ENCODE measurements at places on chromosomes 7 and 10.

GRCh38 chr10:90665905-90666662 lies 191.8 kb downstream of the HTR7 start:
- no peak for DNase-seq

GRCh38 chr10:97095701-97096260 lies 90.0 kb downstream of the SLIT1 start:
- DNase-seq, result no peak

- DNase-seq, result no peak
Observed at GRCh38 chr7:13155188-13155587, 467.8 kb downstream of the ARL4A start.

GRCh38 chr10:12107781-12108180 lies 21.7 kb upstream of the SEC61A2 start:
- no peak for DNase-seq

GRCh38 chr10:70435241-70436085 lies 6.0 kb downstream of the NODAL start:
- DNase-seq, result no peak

DNA sequence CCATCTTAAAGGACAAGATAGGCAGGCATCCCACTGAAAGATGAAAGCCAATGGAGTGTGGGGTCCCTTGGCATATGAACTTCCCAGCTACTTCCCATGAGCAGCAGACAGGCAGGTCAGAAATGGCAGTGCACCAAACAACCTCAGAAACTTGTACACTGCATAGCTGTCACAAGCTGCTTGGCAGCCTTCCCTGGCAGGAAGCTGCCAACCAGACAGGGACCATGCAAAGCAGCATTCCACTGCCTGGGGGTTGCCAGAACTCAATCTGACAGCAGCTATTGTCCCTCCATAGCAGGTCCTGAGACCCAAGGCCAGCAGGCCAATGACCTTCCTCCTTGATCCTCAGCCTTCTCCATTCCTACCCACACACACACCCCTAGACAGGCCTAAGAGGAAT lies 139.5 kb downstream of the PLCE1 start:
- no peak for DNase-seq

DNA sequence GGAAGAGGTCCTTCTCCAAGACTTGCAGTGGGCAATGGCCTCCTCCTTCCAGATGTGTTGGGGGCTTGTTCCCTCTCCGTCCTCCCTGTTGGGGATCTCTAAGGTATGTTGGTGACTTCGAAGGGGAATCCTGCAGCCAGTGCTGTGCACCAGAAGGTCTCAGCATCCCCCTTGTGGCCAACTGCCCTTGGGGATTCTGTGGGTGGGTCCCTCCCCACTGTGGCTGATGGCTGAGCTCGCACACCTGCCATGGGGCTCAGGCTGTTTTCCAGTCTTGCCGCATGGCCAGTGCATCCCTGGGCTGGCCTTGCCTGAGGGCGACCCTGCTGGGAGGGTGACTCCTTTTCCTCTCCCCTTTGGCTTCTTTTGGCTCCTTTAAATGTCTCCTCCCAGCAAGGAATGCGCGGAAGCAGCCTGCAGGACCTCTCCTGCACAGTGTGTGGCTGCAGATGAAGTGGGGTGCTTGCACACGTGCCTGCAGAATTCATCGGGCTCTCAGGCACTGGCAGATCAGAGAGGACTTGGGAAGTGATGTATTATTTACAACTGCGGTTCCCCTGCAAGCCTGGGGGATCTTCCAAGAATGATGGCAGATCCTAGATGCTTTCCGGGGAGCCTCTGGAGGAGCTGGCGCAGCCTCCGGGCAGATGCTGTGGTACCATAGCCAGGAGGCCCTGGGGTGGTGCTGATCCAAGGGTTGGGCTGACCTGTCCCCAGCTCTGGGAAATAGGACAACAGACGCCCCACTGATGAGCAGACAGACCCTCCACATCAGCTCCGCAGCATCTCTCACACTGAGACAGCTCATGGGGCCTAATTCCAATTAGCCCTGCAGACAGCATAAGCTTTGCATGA lies 410.0 kb downstream of the TCERG1L start:
- DNase-seq, result no peak

GRCh38 chr10:95841661-95842498 lies 65.9 kb upstream of the CC2D2B start:
- no peak for DNase-seq

DNA sequence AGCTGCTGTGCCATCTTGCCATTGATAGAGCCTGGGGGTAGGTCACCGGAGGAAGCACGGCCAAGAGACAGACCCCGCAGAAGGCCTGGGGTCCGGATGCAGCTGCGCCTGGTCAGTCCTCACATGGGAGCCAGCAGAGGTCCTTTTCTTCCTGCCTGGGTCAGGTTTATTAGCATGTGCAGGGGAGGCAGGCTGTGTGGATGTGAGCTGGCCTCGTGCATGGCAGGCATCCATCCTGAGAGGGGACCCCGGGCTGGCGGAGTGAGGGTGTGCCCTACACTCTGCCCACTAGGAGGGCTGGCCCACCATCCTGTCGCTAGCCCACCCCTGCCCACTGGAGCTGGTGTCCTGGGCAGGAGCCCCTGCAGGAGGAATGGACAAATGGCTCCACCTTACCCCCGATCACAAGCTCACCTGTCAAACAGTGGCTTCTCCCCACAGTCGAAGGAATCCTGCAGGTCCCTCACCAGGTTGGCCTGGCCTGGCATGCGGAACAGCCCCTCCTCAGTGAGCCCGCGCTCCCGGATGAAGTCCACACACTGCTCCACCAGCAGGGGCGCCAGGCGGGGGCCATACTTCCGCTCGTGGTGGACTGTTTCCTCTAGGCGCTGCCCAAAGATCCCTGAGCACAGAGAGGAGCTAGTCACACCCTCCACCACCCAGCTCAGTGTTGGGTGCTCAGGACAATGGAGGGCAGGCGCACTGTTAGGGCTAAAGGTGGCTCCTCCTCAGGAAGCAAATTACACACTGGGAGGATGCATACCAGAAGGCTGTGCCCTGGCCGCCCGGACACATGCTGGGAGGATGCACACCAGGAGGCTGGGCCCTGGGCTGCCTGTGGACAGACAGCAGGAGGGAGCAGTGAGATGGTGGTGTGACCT lies 145.4 kb downstream of the ARHGAP22 start:
- no peak for DNase-seq

- DNase-seq, result no peak
Observed at GRCh38 chr10:35412900-35413491, 76.7 kb downstream of the CCNY start.

GRCh38 chr7:124514471-124514870 lies 251.1 kb downstream of the GPR37 start:
- DNase-seq, result no peak

DNA sequence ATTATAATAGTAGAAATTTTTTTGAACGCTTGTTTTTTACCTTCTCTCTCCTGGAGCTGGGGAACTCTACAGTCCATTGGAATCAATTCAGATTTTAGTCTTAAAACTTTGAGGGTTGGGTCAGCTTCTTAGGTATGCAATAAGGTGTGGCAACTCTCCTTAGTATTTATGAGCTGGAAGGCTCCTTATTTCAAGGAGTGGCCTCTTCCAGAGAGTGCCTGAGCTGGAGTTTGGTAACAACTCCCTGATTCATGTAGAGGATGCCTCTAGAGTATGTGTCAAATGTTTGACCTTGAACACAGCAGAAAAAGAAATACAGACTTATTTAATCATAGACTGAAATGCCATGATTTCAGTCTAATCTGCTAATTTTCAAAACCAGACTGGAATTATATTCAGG lies 11.1 kb downstream of the CDK14 start:
- no peak for DNase-seq

DNA sequence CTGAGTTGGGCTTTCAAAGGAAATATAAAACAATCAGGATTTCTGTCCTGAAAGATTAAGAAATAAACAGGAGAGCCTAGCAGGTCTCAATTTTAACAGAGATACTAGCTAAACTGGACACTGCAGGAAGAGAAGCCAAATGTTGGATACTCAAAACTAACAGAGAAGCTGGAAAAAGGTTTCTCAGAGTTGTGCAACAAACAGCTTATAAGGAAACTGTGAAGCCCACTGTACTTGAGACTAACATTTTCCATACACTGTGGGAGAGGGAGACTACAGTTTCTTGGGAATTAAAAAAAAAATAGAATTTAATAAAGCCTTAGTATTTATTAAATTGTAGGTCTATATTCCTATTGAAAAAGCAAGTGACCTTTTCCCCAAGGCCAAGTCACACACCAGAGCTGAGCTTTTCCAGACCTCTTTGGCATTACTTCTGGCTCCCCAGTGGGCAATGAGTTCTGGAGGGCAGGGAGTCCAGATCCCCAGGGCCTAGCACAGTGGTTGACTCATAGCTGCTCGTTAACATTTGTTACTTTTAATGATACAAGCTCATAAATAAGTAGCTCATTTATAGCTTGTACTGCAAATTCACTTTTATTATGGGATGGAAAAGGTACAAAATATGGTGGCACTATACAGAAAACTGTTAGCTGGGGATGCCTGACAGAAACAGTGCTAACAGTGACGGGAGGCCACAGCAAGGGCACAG lies 68.3 kb downstream of the MINDY3 start:
- no peak for DNase-seq

- DNase-seq, result no peak
Observed at GRCh38 chr7:106369352-106369751, 84.6 kb upstream of the NAMPT start.

GRCh38 chr7:139973101-139974050 lies 89.4 kb downstream of the PARP12 start:
- DNase-seq, result no peak

DNA sequence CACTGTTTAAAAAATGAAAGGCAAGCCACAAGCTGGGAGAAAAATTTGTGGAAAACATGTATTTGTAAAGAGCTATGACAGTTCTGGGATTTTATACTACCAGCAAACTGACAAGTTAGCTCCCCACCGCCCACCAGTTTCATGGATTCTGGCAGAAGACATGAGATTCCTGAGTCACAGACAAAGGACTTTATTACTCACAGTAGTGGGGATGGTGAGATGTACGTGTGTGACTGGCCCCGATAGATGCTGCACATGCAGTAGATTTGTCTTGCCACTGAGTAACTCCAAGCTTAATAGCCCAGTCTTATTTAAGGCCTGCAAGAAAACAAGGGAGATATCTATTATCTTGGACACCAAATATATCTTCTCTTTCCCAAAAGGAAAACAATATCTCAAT lies 281.7 kb downstream of the AHR start:
- DNase-seq, result no peak

GRCh38 chr7:39458061-39458745 lies 108.0 kb upstream of the YAE1 start:
- no peak for DNase-seq

DNA sequence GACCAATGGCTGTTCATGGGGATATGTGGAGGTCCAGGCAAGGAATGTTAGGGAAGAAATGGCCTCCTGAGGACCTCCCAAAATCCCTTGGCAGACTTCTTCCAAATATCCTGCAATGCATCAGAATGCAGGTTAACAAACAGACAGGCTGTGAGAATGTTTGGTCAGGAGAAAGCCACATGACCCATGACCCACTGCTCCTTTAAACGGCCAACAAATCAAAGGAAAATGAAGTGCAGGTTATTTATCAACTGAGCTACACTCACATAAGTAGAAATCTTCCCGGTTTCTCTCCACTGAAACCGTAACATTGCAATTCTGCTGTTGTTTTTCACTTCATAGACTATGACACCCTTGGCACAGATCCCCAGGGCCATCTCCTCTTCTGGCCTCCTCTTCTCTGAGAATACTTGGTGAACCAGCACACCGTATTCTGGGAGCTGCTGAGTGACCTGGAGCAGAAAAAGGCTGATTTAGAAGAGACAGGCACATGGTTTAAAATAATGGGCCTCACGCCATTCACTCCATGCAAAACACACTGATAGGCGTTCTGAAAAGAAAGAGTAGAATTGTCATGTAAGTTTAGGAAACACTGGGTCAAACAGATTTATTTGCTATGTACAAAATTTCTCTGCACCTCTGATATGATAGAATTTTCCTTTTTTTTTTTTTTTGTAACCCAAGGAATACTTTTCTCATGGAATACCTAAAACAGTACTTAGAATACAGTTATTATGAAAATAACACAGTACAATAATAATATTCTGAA lies 67.8 kb downstream of the FRMPD2 start:
- no peak for DNase-seq

All from NCI-H1417 treated with DMSO at 0.1 percent for 48 hours (cell line).